ENCODE measurements at places on chromosomes 16 and 17. TPM values are rescaled to one million over a fixed set of nuclear protein-coding genes. Genes with fewer than 3 reads are reported as not detected.

HS3ST6 gene
- total RNA-seq, result not detected

DPEP3 gene
- total RNA-seq, result not detected

DNA sequence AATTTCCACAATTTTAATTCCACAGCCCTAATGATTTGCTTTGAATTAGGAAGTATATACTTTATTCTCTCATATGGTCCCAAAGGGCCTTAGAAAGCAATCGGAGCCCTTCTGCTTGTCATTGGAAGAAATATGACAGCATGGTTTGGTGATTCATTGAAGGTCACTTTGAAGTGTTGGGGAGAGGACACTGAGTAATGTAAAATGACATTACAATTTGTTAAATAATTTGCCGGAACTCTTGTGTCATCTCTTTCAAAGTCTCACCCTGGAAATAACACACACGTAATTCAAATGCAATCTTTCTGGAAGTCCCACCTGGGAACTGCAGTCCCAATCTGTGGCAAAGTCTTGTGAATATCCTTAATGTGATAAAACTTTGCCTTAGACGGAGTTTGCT lies 59.8 kb downstream of the BMERB1 start:
- DNase-seq, result no peak

GRCh38 chr17:77596491-77597417 lies 361.7 kb upstream of the TNRC6C start:
- no peak for DNase-seq

- DNase-seq, result no peak
These were observed 3.9 kb upstream of the TRIM25 start for GRCh38 chr17:56917559-56918296.

Data from left lobe of liver (tissue), 2 donors.